Endodermal cell (in vitro differentiated cells): ENCODE measurements at places on chromosomes 16 and 17.

DNA sequence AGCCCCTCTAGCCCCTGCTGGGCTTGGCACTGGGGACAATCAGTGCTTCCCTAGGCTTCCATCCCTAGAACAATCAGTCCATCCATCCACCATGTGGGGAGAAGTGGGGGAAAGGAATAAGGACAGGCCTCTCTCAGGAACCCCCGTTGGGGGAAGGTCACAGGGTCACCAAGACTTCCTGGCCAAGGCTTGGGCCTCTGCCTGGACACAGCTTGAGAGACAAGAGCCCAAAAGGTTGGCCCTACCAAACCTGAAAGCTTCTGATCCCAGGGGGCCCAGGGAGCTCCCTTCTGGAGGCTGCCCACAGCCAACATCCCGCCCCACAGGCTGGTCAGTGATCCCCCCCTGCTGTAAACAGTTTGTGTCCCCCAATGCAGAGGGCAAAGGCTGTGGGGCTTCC is 16.2 kb upstream of the MTMR4 start:
- DNase-seq = no peak

DNA sequence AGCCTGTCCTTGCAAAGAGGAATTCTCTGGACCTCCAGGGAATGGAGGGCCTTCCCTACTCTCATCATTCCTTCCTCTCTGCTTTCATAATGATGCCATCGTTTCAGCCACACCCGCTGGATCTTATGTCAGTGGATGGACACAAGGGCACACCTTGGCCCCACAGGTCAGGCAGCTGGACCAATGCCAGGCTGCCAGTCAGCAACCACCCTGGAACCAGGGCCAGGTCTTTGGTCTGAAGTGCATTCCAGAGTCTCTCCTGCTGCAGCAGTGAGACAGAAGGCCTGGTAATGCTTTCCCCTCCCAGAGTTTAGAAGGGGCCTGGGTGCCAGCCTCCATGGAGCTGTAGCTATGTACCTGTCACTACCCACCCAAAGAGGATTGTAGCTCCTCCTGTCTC is 7.4 kb downstream of the C1QL1 start:
- DNase-seq = no peak

DNA sequence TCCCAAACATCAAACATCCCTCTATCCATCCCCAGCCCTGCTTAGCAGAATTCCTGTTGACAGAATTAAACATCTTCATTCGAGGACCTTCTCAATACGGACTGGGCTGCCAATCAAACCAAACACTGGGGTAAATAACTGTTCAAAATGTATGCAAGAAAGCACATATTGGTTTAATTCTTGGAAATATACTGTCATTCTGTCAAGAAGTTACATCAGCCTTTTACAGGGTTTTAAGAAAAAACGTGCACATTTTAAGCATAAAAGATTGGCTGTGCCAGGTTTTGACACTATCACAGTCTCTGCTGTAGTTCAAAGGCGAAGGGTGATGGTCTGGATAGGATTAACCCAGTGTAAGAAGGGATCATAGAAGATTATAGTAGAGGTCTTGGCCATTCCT is 25.1 kb upstream of the CCNF start:
- no peak for DNase-seq

DNA sequence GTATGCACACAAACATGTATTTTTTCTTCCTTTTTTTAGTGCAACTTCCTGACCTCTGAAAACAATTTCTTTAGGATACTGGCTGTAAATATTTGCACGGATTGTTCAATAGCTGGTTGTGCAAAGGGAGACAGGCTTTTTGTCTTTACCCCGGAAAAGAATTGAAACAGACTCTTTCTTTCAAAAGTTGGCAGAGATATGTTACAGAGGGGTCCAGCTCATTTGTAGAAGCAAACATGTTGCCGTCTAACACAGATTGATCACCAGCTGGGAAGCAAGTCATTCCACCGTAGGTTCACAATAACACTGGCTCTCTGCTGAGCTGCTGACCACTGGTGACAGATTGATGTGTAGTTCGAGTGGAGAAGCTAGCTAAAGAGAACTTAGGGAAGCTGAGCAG is 130.9 kb downstream of the STX8 start:
- DNase-seq = no peak
